ENCODE measurements at places on chromosomes 3 and 15. TPM values are rescaled to one million over a fixed set of nuclear protein-coding genes. Genes with fewer than 3 reads are reported as not detected.
A peak's percentile ranks its signal among the peaks of the same experiment; 100 is the strongest.

The ALPK3 gene
- 7.5 TPM for total RNA-seq

The MST1 gene
- total RNA-seq, result 22.6 TPM

The CELSR3 gene
- 3.2 TPM for total RNA-seq

- peak overlapping the region; percentile 53 for H3K27ac ChIP-seq
- H3K36me3 ChIP-seq, result no peaks in the 10 kb centered on the region
- H3K4me1 ChIP-seq, result peaks cover 40% of the 10 kb centered on the region
- no peak overlapping the region for H3K4me3 ChIP-seq
- no peak for DNase-seq
Measured at GRCh38 chr15:63357061-63357460, 24.6 kb downstream of the CA12 start.

DNA sequence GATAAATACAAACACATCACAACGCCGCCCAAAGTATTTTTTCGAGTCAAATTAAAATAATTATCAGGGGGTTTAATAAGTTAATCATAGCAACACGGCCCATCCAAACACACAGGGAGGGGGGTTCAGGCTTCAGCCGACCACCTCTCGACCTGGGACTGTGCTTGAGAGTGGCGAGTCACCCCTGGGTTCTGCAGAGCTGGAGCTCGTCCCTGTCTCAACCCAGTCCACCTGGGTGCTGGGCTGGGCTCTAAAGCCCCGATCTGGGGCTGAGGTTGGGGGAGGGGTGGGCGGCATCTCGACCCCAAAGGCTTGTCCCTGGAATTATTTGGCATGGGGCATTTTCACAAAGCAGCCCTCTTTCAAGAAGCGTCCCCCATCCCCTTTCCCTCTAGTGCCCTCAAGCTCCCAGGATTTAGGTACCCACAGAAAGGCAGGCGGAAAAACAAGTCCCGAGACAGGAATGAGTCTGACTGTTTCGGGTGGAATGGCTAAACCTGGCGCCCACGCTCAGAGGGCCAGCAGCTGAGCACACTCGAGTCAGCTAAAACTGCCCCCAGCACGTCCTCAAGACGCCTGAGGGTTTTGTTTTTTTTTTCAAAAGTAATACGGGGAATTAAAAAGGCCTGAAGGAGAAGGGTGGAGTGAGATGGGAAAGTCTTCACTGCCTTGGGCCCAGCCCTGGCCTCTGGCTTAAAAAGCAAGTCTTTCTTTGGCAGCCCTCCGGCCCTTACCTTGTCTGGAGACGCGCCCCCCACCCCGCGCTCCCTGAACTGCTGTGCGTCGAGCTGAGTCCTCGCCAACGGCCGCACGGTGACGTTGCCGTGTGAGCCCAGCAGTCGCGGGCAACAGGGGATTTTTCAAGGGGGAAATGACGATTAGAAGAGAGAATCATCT, 32.5 kb downstream of the NR2F2 start:
- H3K27me3 ChIP-seq, result peaks cover 98% of the 10 kb centered on the region
- no peak overlapping the region for H3K4me3 ChIP-seq
- H3K4me1 ChIP-seq, result peaks cover 31% of the 10 kb centered on the region

DNA sequence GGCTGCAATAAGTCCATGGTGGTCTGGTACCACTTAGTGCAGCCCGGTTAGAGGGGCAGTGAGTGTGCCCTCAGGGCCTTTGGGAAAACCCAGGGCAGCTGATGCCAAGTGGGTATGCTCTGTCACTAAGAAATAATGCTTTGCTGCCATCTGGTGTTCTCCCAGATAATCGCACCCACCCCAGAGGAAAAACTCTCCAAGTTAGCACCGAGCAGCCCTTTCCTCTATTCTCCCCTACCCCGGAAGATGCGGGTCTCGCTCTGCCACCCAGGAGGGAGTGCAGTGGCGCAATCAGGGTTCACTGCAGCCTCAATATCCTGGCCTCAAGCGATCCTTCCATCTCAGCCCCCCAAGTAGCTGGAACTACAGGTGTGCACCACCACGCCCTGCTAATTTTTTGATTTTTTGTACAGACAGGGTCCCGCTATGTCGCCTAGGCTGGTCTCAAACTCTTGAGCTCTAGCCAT, 21.3 kb upstream of the DAPK2 start:
- no peak overlapping the region for H3K27ac ChIP-seq
- no peak overlapping the region for H3K4me3 ChIP-seq
- no peak for DNase-seq
- peaks cover 7% of the 10 kb centered on the region for H3K36me3 ChIP-seq
- H3K4me1 ChIP-seq, result peaks cover 34% of the 10 kb centered on the region

DNA sequence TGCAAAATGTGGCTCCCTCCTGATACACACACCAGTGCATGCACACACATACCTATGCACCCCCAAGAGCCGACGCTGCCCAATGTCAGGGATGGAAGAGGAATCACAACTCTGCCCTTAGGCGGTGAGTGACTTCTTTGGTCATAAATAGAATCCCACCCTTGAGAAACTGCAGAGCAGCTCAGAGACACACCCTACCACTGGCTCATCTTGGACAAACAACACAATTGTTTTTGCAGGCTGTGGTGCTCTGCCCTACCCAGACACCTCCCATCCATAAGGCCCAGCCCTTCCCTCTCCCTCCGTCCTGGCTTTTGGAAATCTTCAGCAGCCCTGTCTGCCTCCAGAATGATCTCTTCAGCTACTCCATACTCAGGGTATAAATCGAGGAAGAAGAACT, 73.8 kb upstream of the HRH1 start:
- no peaks in the 10 kb centered on the region for H3K27me3 ChIP-seq
- no peaks in the 10 kb centered on the region for H3K4me1 ChIP-seq
- no peak overlapping the region for H3K27ac ChIP-seq
- no peak overlapping the region for H3K4me3 ChIP-seq
- DNase-seq, result no peak

DNA sequence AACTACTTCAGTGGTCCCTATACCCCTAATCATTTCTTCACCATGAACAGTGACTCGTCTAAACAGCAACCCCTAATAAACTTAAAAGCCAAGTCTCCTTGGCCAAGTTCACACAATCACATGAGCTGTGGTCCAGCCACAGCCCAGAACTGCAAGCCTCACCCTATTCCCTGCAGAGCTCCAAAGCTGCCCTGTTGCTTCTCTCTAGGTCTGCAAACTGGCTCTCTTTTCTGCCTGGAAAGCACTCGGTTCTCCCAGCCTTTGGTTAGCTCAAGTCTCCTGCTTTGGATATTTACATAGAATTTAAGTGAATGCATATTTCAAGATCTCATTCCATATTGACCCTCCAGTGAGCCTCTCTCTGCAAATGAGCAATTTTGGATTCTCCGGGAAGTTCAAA, 107.0 kb downstream of the TOP2B start:
- H3K27ac ChIP-seq, result no peak overlapping the region
- no peak for DNase-seq
- no peaks in the 10 kb centered on the region for H3K36me3 ChIP-seq

- H3K4me3 ChIP-seq, result no peak overlapping the region
- H3K27ac ChIP-seq, result no peak overlapping the region
- H3K36me3 ChIP-seq, result no peaks in the 10 kb centered on the region
- H3K4me1 ChIP-seq, result peaks cover 4% of the 10 kb centered on the region
- no peak for DNase-seq
Measured at GRCh38 chr15:91445695-91446228, 345.7 kb downstream of the SV2B start.

GRCh38 chr3:193863657-193864357, 270.8 kb downstream of the OPA1 start:
- no peaks in the 10 kb centered on the region for H3K27me3 ChIP-seq
- no peaks in the 10 kb centered on the region for H3K36me3 ChIP-seq
- H3K4me3 ChIP-seq, result no peak overlapping the region
- no peak overlapping the region for H3K27ac ChIP-seq
- DNase-seq, result no peak

Measured in suprapubic skin (tissue), 4 donors.